ENCODE measurements at places on chromosomes 6 and 20. TPM values are rescaled to one million over a fixed set of nuclear protein-coding genes. Genes with fewer than 3 reads are reported as not detected.
A peak's percentile ranks its signal among the peaks of the same experiment; 100 is the strongest.

Gene HLA-DMB
- total RNA-seq = 8.1 TPM

Gene SLC35F1
- not detected for total RNA-seq

Gene SLC17A2
- total RNA-seq = not detected

Gene MTFR2
- total RNA-seq = 1.2 TPM

Gene SMIM28
- not detected for total RNA-seq

Gene TTBK1
- not detected for total RNA-seq

Gene FAM184A
- 6.1 TPM for total RNA-seq

Gene GCNT2
- 3.1 TPM for total RNA-seq

- no peak for DNase-seq
- no peaks in the 10 kb centered on the region for H3K27me3 ChIP-seq
- no peak overlapping the region for H3K4me3 ChIP-seq
- H3K36me3 ChIP-seq = no peaks in the 10 kb centered on the region
- H3K27ac ChIP-seq = no peak overlapping the region
These were observed 1160.2 kb downstream of the EPHA7 start for GRCh38 chr6:92259171-92259570.

- DNase-seq = no peak
- H3K4me1 ChIP-seq = no peaks in the 10 kb centered on the region
- H3K36me3 ChIP-seq = no peaks in the 10 kb centered on the region
- H3K4me3 ChIP-seq = no peak overlapping the region
These were observed 24.4 kb downstream of the DCBLD1 start for GRCh38 chr6:117506907-117507306.

DNA sequence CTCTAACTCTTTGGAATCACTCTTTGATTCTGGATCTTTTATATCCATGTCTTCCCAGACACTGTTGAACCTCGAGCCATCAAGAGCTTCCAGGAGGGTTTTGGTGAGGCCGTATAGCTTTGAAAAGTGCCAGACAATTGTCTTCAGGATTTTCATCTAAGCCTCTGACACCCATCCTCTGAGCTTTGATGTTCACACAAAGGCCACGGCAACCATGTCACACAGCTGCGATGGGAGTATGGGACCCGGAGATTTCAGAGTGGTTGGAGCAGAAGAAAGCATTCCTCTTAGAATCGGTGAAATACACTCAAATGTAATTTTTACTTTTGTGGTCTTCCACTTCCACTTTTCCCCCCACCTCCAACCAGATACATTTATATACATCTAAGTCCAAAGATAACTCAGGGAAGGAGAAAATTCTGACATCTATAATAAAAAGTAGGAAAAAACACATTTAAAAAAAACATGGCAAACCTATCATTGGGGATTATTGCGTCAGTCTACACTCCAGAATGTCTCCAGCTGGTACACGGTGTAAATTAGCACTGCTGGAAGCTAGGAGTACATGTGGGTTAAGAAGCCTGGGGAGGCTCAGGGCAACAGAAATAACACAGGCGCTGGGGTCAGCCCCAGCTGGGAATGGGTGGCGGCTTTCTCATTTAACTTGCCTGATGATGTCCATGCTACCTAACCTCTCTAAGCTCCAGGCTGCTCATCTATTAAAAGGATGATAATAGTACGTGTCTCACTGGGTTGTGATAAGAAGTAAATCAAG lies 92.7 kb downstream of the LY86 start:
- no peaks in the 10 kb centered on the region for H3K36me3 ChIP-seq
- H3K4me3 ChIP-seq = no peak overlapping the region
- no peak for DNase-seq
- H3K4me1 ChIP-seq = peaks cover 17% of the 10 kb centered on the region
- H3K27me3 ChIP-seq = no peaks in the 10 kb centered on the region

DNA sequence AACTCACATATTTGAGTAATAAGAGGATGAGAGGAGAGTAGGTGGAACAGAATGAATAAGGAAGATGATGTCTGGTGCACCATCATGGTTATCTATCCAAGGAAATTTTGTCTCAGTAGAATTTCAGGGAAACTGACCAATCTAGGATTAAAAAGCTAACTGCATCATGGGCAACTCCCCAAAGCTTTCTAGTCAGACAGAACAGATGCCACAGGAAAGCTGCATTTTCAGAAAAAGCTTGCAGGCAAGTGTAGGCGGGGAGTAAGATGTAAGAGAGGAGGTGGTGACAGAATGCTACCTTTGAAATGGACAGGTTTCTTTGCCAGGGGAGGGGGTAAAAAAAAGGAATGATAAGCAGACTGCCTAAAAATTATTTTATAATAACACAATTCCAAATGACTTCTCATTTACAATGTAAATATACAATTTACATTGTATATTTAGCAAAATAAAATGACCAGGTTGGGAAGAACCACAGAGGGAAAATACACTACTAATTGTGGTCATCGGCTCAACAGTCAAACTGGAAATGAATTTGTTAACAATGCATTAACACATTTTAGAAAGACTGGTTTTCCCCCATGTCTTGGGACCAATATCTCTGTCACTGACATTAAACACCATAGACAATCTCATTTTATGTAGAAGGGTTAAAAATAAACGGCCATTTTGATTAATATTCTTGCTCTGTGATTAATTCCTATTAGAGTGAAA lies 15.1 kb downstream of the NHSL1 start:
- H3K4me3 ChIP-seq = no peak overlapping the region
- H3K27ac ChIP-seq = no peak overlapping the region
- H3K4me1 ChIP-seq = no peaks in the 10 kb centered on the region
- no peaks in the 10 kb centered on the region for H3K36me3 ChIP-seq

- no peak overlapping the region for H3K27ac ChIP-seq
- H3K4me3 ChIP-seq = no peak overlapping the region
- H3K4me1 ChIP-seq = no peaks in the 10 kb centered on the region
- H3K36me3 ChIP-seq = no peaks in the 10 kb centered on the region
- no peaks in the 10 kb centered on the region for H3K27me3 ChIP-seq
These were observed 409.9 kb upstream of the MARCKS start for GRCh38 chr6:113447088-113447831.

- H3K36me3 ChIP-seq = no peaks in the 10 kb centered on the region
- H3K27me3 ChIP-seq = no peaks in the 10 kb centered on the region
- H3K4me1 ChIP-seq = no peaks in the 10 kb centered on the region
- DNase-seq = no peak
These were observed 64.8 kb upstream of the NRSN1 start for GRCh38 chr6:24060982-24061754.

- no peaks in the 10 kb centered on the region for H3K27me3 ChIP-seq
- H3K36me3 ChIP-seq = no peaks in the 10 kb centered on the region
- H3K27ac ChIP-seq = no peak overlapping the region
- H3K4me1 ChIP-seq = no peaks in the 10 kb centered on the region
- DNase-seq = no peak
- H3K4me3 ChIP-seq = no peak overlapping the region
These were observed 57.5 kb downstream of the FOXC1 start for GRCh38 chr6:1667012-1667804.

DNA sequence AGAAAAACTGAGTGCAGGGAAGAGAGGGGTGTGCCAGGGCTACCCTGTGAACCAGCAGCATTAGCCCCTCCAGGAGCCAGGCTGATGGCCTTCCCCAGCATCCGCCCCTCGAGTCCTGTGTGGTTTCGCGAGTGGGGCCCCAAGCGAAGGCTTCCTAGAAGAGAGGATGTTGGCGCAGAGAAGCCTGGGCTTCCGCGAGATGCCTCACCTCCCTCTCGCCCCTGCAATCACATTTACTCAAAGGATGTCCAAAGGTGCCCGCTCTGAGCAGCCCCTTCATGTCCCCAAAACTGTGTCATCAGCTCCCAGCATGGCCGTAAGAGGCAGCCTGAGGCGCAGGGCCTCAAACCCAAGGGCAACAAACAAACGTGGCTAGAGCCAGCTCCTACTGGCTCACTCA lies 111.7 kb downstream of the PREX1 start:
- H3K4me3 ChIP-seq = no peak overlapping the region
- H3K36me3 ChIP-seq = no peaks in the 10 kb centered on the region
- H3K4me1 ChIP-seq = peaks cover 86% of the 10 kb centered on the region
- H3K27me3 ChIP-seq = no peaks in the 10 kb centered on the region
- peak; percentile 44 for DNase-seq
- peak overlapping the region; percentile 60 for H3K27ac ChIP-seq

GRCh38 chr20:44019638-44020335 lies 105.1 kb downstream of the TOX2 start:
- no peaks in the 10 kb centered on the region for H3K27me3 ChIP-seq
- H3K36me3 ChIP-seq = no peaks in the 10 kb centered on the region
- peak; percentile 64 for DNase-seq
- no peak overlapping the region for H3K27ac ChIP-seq
- H3K4me1 ChIP-seq = peaks cover 40% of the 10 kb centered on the region

GRCh38 chr20:10793766-10794165 lies 120.0 kb upstream of the JAG1 start:
- no peak overlapping the region for H3K4me3 ChIP-seq
- no peaks in the 10 kb centered on the region for H3K36me3 ChIP-seq
- no peaks in the 10 kb centered on the region for H3K4me1 ChIP-seq
- no peak for DNase-seq

DNA sequence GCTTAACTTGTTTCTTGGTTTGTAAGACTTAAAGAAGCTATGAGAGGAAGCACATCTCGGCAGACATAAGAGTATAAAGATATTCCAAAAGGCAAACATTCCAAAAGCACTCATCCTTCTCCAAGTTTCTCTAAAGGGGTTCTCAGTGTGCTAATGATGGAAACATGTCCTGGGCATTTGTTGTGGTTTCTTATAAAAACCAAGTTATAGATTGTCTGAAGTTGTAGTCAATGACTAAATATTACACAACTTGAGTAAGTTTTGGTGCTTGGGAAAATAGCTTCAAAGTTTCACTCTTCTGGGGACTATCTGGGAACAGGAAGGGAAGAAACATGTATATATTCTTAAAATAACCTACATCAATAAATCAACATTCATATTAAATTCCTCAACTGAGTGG lies 128.3 kb upstream of the TBX18 start:
- H3K4me3 ChIP-seq = no peak overlapping the region
- no peak overlapping the region for H3K27ac ChIP-seq
- DNase-seq = no peak
- H3K27me3 ChIP-seq = no peaks in the 10 kb centered on the region
- no peaks in the 10 kb centered on the region for H3K36me3 ChIP-seq
- no peaks in the 10 kb centered on the region for H3K4me1 ChIP-seq

- DNase-seq = no peak
- no peaks in the 10 kb centered on the region for H3K36me3 ChIP-seq
- H3K27ac ChIP-seq = no peak overlapping the region
These were observed 2.5 kb upstream of the CPNE5 start for GRCh38 chr6:36841756-36842155.

GRCh38 chr6:43077981-43078511 lies 1.9 kb downstream of the PTK7 start:
- H3K27me3 ChIP-seq = peaks cover 19% of the 10 kb centered on the region
- H3K27ac ChIP-seq = no peak overlapping the region
- no peak for DNase-seq
- H3K4me3 ChIP-seq = no peak overlapping the region
- peaks cover 10% of the 10 kb centered on the region for H3K4me1 ChIP-seq

GRCh38 chr6:130995783-130996447 lies 67.1 kb downstream of the EPB41L2 start:
- no peak overlapping the region for H3K27ac ChIP-seq
- H3K4me1 ChIP-seq = no peaks in the 10 kb centered on the region
- no peak for DNase-seq
- H3K4me3 ChIP-seq = no peak overlapping the region
- H3K27me3 ChIP-seq = no peaks in the 10 kb centered on the region

DNA sequence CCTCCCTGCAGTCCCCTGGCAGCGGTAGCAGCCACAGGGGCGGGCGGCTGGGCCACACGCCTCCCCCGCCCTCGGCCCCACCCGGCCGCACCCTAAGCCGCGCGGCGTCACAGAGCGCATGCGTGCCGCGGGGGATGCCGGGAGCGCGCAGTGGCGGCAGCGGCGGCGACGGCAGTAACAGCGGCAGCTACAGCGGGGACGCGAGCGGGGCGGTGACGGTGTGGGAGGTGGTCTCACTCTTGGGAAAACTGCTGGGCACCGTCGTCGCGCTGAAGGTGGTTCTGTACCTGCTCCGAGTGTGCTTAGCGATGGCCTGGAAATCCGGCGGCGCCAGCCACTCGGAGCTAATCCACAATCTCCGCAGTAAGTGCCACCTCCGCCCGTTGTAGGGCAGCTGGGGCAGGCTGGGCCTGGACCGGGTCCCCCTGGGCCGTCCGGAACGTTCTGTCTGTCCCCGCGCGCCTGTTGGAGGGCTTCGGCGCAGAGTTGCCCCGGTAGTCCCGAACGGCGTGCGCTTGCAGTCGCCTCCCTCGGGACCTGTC lies at the start of gene PCMT1:
Gene PCMT1, plus strand, starts transcription at position 148 of the 542 bp plus-strand sequence. Its CDS starts 161 bp downstream, at position 309.
- no peaks in the 10 kb centered on the region for H3K36me3 ChIP-seq
- H3K27ac ChIP-seq = peak within 1 kb of the TSS; percentile 83
- peaks cover 63% of the 10 kb centered on the region for H3K4me1 ChIP-seq
- peak within 1 kb of the TSS; percentile 95 for H3K4me3 ChIP-seq

DNA sequence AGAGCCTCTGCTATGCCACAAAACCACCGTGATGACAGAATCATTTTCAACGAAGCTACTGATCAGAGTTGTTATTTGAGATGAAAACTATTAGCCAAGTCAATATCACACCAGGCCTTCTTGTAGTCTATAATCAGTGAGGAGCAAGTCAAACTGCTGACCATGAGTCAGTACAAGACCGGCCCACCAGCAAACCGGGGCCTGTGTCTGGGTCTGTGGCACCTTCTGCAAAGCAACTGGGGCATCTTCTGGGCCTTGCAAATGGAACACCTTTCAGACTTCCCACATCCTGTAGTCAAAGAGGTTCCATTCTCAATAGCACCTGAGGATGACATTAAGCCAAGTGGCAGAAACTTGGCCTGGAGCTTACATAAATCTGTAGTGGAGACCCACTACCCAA lies 38.5 kb downstream of the CPXM1 start:
- no peaks in the 10 kb centered on the region for H3K36me3 ChIP-seq
- no peak for DNase-seq
- no peaks in the 10 kb centered on the region for H3K27me3 ChIP-seq
- H3K4me3 ChIP-seq = no peak overlapping the region
- no peaks in the 10 kb centered on the region for H3K4me1 ChIP-seq
- H3K27ac ChIP-seq = no peak overlapping the region

DNA sequence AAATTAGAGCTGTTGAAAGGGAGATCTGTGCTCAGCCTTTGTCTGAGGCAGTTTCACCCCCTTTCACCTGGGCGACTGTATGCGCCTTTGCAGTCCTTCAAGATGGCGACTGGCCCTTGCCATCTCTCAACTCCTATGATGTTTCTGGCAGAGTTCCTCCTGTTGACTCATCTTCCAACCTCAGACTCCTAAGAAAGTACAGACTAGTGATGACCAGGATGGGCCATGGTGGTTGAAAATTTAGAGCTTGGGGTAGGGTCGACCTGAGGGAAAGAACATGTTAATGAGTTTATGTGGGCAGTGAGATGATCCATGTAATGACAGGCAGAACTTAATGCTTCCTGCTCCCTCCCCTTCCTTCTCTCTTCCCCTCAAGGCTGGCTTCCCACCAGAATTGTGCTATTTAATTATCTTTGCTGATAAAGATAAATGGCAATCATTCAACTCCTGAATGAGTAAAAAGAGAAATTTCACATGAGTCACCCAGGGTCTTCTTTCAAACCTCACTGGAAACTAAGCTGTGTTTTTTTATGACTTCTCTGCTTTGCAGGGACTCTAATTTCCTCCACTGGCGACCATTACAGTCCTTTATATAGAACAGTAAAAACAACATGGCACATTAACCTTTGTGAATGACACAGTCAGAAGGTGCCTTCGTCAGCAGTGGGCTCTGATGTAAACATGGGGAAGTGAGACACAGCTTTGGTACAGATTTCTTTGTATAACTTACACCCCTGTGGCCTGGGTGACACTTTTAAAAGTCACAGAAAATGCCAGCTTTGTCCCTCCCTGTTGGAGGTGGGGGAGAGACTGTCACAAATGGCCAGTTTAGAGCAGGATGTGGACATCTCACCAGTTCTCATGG lies 103.5 kb downstream of the SCP2D1 start:
- H3K27ac ChIP-seq = no peak overlapping the region
- DNase-seq = no peak
- no peaks in the 10 kb centered on the region for H3K27me3 ChIP-seq
- no peaks in the 10 kb centered on the region for H3K4me1 ChIP-seq

All from CD4-positive, alpha-beta memory T cell (primary cell).